ENCODE measurements at places on chromosomes 2 and 18.
A peak's percentile ranks its signal among the peaks of the same experiment; 100 is the strongest.

DNA sequence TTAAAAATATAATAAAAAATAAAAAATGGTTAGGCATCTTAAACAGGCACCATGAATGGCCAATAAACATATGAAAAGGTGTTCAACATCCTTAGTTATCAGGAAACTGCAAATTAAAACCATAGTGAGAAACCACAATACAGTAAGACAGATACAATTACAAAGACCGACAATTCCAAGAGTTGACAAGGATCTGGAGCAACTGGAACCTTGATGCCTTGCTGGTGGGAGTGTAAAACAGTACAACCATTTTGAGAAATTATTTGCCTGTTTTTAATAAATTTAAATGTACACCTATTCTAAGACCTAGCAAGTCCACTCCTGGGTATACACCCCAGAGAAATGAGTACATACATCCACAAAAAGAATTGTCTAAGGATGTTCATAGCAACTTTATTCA is 49.1 kb downstream of the NGEF start:
- DNase-seq, result no peak

- DNase-seq, result no peak
Measured at GRCh38 chr2:3864943-3865865, 161.8 kb downstream of the DCDC2C start.

DNA sequence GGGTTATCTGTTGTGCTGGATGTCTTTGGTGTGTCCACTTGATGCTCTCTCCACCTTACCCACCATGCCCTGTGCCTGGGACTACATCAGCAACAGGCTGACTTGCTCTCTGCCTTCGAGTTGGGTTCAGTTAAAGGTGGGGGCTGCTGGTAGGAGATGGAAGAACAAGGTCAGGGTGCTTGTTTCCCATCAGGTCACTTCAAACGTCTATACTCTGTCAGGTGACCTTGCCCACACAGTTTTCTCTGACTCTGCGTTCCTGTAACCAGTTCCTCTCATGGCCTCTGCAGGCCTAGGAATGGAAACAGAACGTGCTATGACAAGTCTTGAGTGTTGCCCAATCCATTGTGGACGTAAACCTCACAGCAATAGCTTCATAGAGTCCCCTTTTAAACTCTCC is 38.4 kb upstream of the PAPOLG start:
- DNase-seq, result peak; percentile 31

GRCh38 chr18:48409591-48410094 is 460 bp upstream of the ZBTB7C start:
- peak; percentile 50 for DNase-seq

- no peak for DNase-seq
Measured at GRCh38 chr2:45994060-45994459, 303.1 kb upstream of the EPAS1 start.

GRCh38 chr2:180046776-180047175 is 39.7 kb upstream of the CWC22 start:
- DNase-seq, result no peak

DNA sequence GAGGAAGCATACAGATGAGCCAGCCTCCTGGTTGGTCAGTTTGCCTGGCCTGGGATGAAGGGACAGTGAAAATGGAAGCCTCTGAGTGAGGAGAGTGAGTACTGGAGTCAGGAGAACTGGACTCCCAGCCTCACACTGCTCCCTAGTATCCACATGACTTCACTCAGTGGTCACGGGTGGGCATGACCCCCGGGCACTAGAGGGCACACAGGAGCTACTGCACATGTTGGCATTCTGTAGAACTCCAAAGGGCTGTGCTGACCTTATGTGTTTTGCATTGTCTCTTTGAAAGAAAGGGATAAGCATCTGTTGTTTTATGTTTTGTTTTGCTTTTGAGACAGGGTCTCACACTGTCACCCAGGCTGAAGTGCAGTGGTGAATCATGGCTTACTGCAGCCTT is 23.7 kb downstream of the NCAPH start:
- DNase-seq, result no peak

- no peak for DNase-seq
Measured at GRCh38 chr2:178105566-178105965, 6.7 kb upstream of the RBM45 start.

- no peak for DNase-seq
Measured at GRCh38 chr2:219247678-219248642, 2.7 kb downstream of the STK16 start.

DNA sequence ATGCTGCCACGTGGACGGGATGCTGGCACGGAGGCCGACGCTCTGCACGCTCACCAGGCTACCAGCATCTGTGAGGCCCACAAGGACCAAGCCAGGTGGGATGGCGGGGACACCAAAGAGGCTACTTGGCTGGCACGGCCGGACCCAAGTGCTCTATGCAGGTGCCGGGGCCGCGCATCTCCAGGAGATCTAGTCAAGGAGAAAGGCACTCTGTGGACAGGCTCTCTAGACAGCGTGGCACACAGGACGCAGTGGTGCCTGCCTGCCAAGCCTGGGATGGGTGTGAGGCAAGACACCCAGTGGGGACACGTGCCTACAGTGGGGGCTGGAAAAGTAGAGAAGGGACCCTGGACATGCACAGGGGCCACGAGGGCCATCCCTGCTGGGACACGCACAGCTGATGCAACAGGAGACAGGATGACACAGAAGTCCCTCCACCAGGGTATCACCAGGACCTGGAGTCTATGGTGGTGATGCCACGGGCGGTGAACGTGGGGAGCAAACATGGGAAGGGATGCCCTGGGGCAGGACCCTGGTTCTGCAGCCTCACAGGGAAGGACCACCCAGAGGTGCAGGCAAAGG is 28.5 kb downstream of the ZNF516 start:
- DNase-seq, result peak; percentile 46

DNA sequence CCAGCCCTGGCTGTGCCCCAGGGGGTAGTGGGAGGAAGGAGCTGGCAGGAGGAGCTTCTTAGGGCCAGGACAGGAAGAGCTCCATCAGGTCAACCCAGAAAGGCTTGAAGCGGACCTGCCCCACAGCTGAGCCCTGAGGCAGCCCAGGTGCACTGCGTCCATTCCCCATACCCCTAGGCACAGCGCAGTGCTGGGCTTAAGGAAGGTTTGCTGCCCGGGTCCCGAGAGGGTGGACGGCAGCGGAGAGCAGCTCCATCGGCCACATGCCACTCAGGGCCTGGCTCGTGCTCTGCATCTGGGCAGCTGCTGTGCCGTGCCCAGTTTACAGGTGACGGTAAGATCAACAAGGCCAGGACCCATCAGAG is 26.4 kb downstream of the DNMT3A start:
- DNase-seq, result no peak

DNA sequence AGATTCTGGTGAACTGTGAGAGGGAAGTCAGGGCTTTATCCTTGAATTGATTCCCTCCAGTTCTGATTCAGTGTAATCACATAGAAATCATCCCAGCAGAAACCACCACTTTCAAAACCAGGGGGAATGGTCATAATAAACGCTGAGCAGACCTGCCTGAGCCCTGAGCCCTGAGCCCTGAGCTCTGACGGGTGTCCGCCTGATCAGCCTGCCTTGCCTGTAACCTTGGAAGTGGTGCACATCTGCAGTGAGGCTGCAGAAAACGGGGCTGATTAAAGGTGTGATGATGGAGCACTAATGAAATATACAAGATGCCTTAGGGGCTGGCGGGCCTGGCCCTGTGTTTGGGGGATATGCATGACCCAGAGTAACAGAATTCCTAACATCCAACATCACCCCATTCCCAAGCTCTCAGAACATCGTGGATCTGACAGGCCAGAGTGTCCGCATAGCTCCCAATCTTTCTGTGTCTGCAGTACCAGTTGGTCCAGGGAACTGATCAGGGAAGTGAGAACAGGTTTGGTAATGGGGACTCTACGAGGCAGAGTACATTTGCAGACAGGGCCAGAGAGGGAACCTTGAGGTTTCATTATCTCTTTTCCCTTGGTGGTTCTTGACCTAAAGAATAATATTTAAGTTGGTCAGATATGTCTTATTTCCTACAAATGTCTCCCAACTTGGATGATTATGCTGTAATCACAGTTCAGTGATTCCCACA is 37.8 kb downstream of the KCTD18 start:
- no peak for DNase-seq

GRCh38 chr18:7567474-7568425 is 634 bp downstream of the PTPRM start:
- peak; percentile 66 for DNase-seq

DNA sequence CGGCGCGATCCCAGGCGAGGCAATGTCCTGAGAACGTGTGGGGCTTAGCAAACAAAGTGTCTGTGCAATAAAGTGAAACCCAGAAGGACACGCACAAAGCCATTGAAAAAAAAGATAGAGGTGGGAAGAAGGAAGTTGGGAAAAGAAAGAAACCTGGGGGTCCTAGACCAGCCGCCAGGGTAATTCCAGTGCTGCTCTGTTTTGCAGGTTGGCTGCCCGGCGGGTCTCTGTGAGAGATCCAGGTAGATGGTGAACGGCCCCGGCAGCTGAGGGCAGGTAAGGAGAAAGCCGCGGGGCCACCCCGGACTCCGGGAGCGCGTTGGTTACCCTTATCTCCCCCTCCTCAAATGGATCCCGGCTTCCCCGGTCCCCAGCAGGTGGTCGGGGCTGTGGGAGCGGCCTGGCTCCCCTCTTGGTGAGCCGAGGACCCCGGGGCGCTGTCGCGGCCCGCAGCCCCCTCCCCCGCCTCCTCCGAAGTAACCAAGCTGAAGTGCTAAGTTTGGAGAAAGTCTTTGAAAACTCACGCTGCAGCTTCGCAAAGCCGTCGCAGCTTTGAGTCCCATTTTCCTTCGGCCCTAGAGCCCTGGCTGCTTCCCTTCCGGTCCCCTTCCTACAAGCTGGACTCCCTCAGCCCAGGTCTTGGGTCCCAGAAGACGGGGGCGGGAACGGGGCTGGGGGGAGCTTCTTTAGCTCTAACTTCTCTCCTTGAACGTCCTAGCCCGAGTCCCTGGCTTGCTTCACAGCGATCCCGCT is 588 bp downstream of the OTX1 start:
- DNase-seq, result no peak

GRCh38 chr2:119126650-119127049 is 31.9 kb downstream of the C1QL2 start:
- DNase-seq, result no peak

DNA sequence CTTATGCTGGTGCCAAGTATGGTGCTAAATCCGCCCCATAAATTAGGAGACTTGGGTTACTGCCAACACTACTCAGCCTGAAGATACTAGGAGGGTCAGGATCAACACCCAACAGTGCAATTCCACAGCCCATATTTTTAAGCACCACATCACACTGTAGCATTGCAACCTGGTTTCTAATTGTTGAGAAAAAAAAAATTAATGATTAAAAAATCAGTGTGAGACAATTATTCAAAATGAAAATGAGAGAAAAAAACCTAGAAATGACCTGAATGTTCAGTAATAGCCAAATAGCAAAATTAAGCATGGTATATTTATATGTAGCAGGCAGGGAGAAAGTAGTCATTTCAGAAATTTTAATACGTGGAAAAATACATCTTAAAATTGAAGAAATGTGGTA is 29.2 kb upstream of the HNRNPLL start:
- no peak for DNase-seq

DNA sequence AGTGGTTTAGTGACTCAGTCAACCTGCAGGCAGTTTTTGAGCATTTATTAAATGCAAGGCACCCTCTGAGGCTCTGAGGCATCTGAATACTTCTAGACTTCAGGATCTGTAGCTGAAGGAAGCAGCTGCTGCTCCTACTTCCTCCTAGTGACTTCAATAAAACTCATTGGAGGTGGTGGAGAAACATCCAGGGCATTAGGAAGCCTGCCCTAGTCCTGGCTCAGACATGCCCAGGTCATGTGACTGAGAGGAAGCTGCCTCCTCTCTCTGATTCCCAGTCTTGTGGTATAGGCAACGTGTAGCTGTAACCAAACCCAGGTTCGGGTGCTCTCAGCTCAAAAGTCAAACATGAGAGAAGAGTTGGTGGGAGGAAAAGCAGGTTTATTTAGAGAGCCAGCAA is 287.2 kb upstream of the GYPC start:
- no peak for DNase-seq

DNA sequence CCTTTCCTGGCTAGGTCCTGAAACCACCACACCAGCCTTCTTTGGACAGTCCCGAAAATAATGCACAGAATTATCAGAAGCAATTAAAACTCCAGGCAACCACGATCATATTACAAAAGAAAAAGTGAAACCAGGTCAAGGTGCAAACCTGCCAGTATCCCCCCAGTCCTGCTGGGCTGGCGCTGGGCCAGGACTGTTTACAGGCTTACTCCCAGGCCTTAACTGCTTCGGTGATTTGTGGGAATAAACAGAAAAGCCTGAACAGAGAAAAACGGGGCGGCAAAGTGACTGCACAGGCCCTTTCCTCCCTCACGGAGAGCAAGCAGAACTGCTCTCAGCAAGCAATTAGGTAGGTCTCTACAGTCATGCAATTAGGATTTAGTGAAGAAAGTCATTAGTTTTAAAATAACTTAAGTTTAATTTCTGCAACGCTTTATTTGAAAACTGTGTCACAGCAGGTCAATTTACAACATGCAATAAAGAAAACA is 1.3 kb downstream of the HDAC4 start:
- peak; percentile 71 for DNase-seq

DNA sequence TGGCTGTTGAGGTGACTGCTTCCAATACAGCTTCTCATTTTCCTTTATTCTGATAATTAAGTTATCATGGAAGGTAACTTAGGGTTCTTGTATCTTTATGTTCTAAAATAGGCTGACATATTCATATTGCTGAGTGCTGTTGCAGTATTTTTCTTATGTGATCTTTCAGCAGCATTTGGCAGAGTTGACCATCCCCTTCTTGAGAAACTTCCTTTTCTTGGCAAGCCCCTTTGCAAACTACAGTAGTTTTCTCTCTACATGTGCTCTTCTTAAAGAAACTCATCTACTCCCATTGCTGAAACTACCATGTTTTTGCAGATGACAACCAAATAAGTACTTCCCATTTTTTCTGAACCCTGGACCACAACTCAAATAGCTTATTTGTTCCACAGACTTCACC is 476.5 kb upstream of the TRIB2 start:
- DNase-seq, result no peak

- DNase-seq, result no peak
Measured at GRCh38 chr2:54084600-54084999, 30.8 kb upstream of the ACYP2 start.

DNA sequence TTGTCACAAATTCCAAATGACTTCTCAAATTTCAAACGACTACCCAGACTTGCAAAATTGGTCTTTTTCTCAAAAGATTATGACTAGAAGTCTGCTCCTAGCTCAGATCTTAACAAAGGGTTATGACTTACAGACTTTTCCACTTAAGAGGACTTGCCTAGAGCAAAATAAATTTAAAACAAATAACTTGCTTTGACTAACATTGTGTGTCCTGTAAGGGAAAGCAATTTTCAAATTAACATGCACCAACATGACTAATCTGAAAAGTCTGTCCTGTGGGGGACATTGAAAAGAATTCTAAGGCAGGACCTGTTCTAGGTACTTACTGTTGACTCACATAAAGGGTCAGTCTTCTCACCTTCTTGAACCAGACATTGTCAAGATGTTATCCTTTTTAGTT is 53.5 kb upstream of the TMEM200C start:
- DNase-seq, result no peak

DNA sequence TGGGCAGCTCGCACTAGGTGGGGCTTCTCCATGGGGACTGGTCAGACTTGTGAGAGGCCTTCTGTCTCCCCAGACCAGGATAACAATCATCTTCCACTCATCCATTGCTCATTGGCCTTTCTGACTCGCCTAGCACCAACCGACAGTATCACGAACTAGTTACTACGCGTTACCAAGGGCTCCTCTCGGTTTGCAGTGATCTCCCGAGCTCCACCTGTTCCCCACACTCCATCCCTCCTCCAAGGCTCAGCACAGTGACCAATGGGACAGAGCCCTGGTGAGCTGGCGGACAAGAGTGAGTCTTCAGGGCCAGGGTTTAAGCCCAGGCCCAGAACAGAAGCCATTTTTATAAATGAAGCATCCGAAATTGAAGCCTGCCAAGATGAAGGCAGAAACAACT is 42.8 kb upstream of the SMAD7 start:
- DNase-seq, result no peak

All from left lobe of liver (tissue), 2 donors.